ENCODE measurements at places on chromosomes 5 and 9.
A peak's percentile ranks its signal among the peaks of the same experiment; 100 is the strongest.

- no peak for DNase-seq
Observed at GRCh38 chr5:81815321-81815720, 64.4 kb upstream of the SSBP2 start.

- DNase-seq: peak; percentile 91
Observed at GRCh38 chr5:27316271-27316650, 277.9 kb upstream of the CDH9 start.

DNA sequence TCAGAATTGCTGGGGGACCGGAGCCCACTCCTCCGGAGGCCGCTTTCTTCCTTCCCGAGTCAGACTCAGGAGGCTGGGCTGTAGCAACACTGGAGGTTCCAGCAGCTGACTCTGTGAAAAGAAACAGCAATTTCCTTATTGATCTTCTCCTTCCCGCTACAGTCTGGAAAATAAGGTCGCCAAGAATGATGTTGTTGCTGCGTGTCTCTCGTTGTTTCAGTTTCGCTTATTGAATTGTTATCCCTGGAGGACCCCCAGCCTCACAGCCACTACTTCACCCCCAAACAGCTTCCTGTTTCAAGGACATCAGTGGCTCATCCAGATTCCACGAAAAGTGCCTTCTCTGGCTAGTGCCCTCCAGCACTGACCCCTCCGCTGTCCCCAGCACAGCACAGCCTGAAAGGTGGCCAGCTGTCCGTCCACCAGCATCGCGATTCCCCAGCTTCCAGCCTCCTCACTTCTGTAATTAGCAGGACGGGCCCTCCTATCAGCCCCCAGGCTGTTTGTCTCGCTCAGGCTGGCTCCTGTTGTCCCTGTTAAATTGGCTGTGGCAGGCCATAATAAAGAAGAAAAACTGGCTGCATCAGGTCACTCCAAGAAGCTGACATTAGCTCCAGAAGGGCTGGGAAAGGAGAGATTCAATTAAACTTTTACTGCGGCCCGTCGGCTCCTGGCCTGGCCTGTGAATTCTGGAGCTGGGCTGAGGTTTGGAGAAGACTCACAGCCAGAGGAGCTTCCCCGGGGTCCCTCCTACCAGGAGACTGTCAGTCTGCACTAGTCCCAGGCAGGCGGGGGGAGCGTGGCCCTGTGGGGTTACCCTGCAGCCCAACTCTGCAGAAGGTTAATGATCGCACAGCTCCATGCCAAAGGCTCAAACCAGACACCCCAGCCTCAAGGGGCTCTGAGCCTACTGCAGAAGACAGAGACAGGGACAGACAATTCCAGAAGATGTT is 40.5 kb downstream of the OLFM1 start:
- DNase-seq: no peak

DNA sequence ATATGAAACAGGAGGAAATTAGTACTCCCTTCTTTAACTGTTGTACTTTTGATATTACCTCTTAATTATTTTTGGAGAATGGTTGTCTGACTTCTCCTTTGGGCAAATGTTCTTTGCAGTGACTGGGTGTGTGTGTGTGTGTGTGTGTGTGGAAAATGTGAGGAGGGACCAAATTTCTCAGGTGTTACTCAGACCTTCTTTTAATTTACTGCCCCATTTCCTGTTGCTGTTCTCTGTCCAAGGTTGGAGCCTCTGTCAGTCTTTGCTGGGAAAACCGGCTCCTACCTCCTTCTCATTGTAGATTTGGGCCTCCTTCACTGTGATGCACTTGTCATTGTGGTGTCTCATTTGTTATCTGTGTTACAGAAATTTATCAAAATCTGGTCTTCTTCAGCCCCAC is 68.4 kb downstream of the PBX3 start:
- no peak for DNase-seq

- no peak for DNase-seq
Observed at GRCh38 chr9:79613145-79613544, 41.4 kb downstream of the TLE4 start.

DNA sequence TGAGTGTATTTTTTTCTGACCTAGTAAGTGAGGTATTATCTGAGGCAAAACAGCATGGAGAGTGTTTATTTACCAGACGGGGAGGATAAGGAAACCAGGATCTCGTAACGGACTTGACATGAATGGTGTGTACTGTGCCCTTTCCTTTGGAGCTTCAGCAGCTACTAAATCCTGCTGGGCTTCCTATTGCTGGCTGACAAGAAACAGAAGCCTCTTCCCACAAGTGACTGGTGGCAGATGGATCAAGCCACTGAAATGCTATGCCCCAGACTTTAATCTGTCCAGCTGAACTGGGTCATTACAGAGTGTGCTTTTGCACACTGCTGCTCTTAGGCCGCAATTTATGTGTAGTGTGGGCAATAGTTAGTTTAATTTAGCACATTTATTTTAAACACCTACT is 162.7 kb upstream of the MRPS30 start:
- no peak for DNase-seq

GRCh38 chr5:138873466-138874221 is 1.5 kb downstream of the LRRTM2 start:
- DNase-seq: no peak

DNA sequence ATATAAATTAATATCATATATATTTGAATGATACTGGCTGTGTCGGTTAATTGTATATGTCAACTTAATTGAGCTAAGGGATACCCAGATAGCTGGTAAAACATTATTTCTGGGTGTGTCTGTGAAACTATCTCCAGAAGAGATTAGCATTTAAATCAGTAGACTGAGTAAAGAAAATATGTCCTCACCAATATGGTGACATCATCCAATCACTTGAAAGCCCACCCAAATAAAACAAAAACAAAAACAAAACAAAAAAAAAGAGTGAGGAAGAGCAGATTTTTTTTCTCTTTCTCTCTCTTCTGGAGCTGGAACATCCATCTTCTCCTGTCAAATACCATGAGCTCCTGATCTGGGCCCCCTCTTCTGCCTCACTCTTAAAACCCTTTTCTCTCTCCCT is 15.7 kb upstream of the CCDC152 start:
- DNase-seq: no peak

GRCh38 chr9:113888336-113888735 is 12.2 kb downstream of the ZNF618 start:
- DNase-seq: no peak

DNA sequence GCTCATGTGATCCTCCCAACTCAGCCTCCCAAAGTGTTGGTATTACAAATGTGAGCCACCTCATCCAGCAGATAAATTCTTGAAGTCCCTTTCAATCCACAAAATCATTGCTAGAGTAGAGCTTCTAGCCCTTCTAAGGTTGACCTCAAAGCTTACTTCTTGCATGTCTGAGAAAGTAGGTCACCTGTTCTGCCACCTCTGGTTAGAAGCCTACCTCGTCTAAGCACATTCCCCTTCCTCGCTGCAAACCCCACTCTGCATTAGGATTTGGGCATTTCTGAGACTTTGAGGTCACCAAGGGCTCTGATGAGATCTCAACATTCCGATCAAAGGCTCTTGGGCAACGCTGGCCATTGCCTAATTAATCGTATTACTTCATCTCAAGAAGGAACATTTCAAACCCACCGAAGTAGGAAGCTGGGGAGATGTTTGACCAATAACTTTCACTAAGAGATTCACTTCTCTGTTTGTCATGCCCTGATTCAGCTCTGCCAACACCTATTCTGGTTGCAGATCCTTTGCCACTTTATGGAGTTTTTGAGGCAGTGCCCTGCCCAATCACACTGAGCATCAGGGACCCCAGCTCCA is 8.6 kb downstream of the ADAM19 start:
- no peak for DNase-seq

- DNase-seq: no peak
Observed at GRCh38 chr5:159121061-159121460, 21.3 kb upstream of the EBF1 start.

GRCh38 chr5:103148213-103148612 is 28.1 kb downstream of the PPIP5K2 start:
- DNase-seq: no peak

DNA sequence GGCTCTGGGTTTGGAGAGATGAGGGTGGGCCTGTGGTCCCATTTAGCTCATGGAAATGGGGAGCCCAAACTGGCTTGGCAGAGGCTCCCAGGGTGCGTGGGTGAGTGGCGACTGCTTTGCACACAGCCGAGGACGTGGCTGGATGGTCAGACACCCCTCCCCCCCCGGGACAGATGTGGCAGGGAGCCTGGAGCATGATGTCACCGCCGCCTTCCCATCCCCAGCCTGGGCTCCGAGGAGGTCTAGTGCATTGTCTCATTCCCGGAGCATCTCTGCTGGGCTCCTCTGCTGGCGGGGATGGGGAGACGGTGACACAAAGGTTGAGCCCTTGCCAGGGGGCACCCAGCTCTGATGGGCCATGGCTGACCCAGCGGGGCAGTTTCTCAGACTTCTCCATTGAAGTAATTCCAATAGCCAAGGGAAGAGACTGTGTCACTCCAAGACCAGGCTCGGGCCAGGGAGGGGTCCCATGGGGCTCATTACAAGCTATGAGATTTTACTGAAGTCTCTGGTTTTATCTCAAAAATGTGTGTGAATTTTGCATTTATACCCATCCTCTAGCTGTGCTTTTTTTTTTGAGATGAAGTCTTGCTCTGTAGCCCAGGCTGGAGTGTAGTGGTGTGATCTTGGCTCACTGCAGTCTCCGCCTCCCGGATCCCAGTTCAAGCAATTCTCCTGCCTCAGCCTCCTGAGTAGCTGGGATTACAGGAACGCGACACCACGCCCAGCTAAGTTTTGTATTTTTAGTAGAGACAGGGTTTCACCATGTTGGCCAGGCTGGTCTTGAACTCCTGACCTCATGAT is 36.1 kb downstream of the HMCN2 start:
- DNase-seq: peak; percentile 65

DNA sequence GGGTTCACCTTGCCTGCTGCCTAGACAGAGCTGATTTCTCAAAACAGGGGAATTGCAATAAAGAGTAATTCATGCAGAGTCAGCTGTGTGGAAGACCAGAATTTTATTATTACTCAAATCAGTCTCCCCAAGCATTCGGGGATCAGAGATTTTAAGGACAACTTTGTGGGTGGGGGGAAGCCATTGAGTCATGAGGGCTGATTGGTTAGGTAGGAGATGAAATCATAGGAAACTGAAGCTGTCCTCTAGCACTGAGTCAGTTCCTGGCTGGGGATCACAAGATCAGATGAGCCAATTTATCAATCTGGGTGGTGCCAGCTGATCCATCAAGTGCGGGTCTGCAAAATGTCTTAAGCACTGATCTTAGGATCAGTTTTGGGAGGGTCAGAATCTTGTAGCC is 159.1 kb upstream of the MAP1B start:
- DNase-seq: no peak

DNA sequence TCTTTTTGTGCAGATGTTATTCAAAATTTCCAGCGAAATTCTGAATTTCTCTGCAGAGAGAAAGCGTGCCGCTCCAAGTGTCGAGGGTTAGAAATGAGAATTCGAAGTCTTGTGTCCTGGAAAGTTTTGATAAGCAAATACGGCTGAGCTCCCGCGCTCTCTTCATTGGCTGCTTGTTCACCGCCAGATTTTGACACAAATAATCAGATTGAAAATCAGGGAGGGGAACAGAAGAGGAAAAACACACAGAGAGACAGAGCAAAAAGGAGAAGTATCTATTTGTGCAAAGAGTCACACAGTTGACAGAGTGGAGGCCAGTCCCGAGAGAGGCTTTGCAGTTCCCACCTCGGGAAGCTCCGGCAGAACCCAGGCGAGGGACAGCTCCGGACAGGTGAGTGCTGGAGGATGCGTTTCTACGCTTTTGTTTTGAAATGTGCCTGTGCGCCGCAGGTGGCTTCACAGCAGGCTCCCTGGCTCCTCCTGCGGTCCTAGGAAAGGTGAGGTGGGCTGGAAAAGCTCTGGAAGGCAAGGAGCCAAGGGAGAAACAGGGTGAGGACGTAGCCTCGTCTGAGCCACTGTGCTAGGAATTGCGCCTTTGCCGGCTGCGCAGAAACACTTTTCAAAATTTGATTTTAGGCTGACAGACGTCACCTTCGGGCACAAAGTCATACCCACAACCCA is at the start of gene GFI1B:
GFI1B (plus strand) TSS at position 244 of the 681 bp plus-strand sequence. CDS start 7,985 bp downstream, outside the sequence.
- no peak for DNase-seq

DNA sequence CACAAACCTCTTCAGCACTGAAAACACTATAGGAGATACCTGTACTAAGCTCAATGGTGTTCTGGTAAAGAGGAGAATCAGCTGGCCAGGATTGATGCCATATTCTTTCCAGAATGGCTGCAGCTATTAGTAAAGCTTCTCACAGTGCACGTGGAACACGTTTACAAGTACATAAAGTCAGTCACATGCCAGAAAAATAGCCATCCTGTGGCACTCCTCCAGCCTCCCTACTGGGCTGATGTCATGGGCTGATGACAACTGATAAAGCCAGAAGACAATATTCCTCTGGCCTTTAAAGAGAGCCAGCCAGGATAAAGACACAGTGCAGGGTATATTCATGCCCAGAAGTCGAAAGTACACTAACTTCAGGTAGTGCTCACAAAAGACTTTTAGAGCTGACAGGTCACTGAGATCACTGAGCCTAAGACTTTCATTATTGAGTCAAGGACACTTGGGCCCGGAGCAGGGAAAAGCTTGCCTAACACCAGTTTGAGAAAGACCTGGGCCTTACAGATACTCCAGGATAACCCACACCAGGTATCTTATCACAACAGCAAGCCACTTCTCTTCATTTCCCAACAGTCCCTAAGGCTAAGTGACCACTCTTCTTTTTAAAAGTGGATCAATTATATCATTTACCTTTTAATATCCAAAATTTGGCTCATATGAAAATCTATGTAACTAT is 29.4 kb downstream of the ABITRAM start:
- peak; percentile 24 for DNase-seq

- DNase-seq: peak; percentile 7
Observed at GRCh38 chr5:141969783-141970771, 1.2 kb downstream of the RNF14 start.

GRCh38 chr5:140622301-140622700 is 10.7 kb downstream of the CD14 start:
- DNase-seq: no peak

GRCh38 chr9:72826996-72827949 is 125.6 kb downstream of the ALDH1A1 start:
- peak; percentile 38 for DNase-seq

DNA sequence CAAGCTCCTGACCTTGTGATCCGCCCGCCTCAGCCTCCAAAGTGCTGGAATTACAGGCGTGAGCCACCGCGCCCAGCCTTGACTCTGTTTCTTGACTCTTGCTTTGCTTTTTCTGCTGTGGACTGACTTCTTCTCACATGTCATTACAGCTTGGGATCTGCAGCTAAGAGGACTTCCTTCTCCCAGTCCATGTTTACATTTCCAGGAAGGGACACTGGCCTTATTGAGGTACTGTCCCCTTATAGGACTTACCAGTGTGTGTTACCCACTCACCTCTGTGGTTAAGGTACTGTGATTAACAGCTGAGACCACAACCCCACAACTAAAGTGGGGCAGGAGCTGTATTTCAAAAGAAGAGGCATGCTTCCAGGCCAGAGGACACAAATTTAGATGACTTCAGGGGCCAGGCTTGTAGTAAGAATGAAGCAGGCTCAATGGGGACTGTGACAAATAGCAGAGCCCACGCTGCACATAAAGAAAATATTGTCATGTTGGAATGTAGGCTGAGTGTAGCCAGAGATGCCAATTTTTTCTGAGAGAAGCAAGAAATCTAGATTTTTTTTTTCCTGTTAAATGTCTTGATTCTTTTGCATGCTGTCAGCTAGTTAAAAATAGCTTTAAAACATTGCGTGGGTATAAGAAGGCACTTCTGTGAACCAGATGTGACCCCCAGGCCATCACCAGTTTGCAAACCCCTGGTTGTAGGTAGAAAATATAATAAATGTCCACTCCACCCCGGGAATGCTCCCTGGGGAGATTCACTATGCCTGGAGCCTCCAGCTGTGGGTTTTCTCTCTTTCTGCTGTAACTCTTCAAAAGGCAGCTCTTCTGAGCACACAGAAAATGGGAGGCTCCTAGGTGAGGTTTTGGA is 75.0 kb downstream of the PTPDC1 start:
- peak; percentile 50 for DNase-seq

- DNase-seq: peak; percentile 71
Observed at GRCh38 chr5:141420855-141421488, at the start of gene PCDHGA11. PCDHGA11 (plus strand) TSS chr5:141421051; CDS start chr5:141421228, 177 bp downstream.
